Neural crest cell (in vitro differentiated cells): ENCODE measurements at places on chromosomes 7 and 10.

- H3K4me1 ChIP-seq = no peaks in the 10 kb centered on the region
- H3K27ac ChIP-seq = no peak overlapping the region
- DNase-seq = no peak
- no peaks in the 10 kb centered on the region for H3K27me3 ChIP-seq
- no peak overlapping the region for H3K4me3 ChIP-seq
Observed at GRCh38 chr7:114109721-114110120, 190.9 kb upstream of the PPP1R3A start.

- H3K4me3 ChIP-seq = peak overlapping the region; percentile 94
- peak overlapping the region; percentile 98 for H3K27ac ChIP-seq
- H3K27me3 ChIP-seq = no peaks in the 10 kb centered on the region
- no peak for DNase-seq
Observed at GRCh38 chr7:74174606-74175082, 488 bp downstream of the EIF4H start.

DNA sequence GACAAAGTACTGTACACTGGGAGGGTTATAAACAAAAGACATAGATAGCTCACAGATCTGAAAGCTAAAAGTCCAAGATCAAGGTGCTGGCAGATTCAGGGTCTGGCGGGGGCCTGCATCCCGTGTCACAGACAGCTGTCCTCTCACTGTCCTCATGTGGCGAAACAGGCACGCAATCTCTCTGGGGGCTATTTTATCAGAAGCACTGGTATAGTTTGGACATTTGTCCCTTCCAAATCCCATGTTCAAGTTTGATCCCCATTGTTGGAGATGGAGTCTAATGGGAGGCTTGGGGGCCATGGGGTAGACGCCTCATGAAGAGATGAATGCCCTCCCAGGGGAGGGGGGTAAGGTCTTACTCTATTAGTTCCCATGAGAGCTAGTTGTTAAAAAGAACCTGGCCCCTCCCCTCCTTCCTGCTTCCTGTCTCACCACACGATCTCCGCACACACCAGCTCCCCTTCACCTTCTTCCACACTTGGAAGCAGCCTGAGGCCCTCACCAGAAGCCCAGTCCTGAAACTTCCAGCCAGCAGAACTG, 72.5 kb upstream of the UCN3 start:
- no peak overlapping the region for H3K4me3 ChIP-seq
- H3K27ac ChIP-seq = peak overlapping the region; percentile 43
- H3K27me3 ChIP-seq = no peaks in the 10 kb centered on the region
- no peak for DNase-seq
- no peaks in the 10 kb centered on the region for H3K36me3 ChIP-seq
- peaks cover 26% of the 10 kb centered on the region for H3K4me1 ChIP-seq

- peak; percentile 89 for DNase-seq
- peaks cover 3% of the 10 kb centered on the region for H3K27me3 ChIP-seq
- no peaks in the 10 kb centered on the region for H3K36me3 ChIP-seq
- peak within 1 kb of the TSS; percentile 93 for H3K4me3 ChIP-seq
- H3K27ac ChIP-seq = peak within 1 kb of the TSS; percentile 94
Observed at GRCh38 chr10:102743588-102744373, at the start of gene WBP1L. Gene WBP1L, plus strand, starts transcription at chr10:102743948. Its CDS starts 106 bp downstream, at chr10:102744054.

GRCh38 chr10:7301006-7301778, 109.6 kb downstream of the SFMBT2 start:
- peaks cover 22% of the 10 kb centered on the region for H3K4me1 ChIP-seq
- H3K27me3 ChIP-seq = no peaks in the 10 kb centered on the region
- H3K27ac ChIP-seq = no peak overlapping the region

DNA sequence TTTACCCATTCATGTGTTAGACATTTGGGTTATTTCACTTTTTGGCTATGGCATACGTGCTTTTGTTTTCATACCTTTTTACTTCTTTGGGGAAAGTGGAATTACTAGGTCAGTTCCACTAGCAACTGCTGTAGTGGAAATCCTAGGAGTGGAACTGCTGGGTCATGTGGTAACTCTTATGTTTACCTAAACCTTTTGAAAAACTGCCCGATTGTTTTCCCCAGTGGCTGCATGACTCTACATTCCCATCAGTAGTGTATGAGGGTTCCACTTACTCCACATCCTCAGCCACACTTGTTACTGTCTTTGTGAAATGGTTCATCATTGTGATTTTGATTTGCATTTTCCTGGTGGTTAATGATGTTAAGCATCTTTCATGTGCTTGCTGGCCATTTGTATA, 82.3 kb downstream of the TAX1BP1 start:
- H3K36me3 ChIP-seq = no peaks in the 10 kb centered on the region
- H3K27ac ChIP-seq = no peak overlapping the region
- DNase-seq = no peak
- no peaks in the 10 kb centered on the region for H3K27me3 ChIP-seq
- H3K4me3 ChIP-seq = no peak overlapping the region
- no peaks in the 10 kb centered on the region for H3K4me1 ChIP-seq

- H3K4me3 ChIP-seq = no peak overlapping the region
- no peak for DNase-seq
- H3K36me3 ChIP-seq = no peaks in the 10 kb centered on the region
- no peaks in the 10 kb centered on the region for H3K27me3 ChIP-seq
- H3K4me1 ChIP-seq = no peaks in the 10 kb centered on the region
Observed at GRCh38 chr10:89428877-89429276, 14.5 kb downstream of the IFIT5 start.

DNA sequence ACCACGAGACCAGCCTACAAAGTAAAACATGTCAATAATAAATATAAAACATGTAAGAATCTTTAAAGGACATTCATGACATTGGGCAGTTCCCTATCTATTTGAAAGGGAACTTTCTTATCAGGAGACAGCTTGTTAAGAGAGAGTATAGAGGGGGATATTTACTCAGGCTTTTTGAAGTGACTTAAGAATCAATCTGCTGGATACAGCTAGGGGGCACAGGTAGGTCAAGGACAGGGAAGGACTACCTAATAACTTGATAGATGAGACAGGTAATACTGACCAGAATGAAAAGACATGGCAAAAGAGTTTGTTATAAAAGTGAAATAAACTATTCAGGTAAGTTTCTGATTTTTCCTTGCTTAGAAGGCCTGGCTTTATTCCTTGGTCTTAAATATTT, 21.8 kb upstream of the LRRD1 start:
- H3K4me3 ChIP-seq = no peak overlapping the region
- no peaks in the 10 kb centered on the region for H3K27me3 ChIP-seq
- no peak for DNase-seq
- H3K36me3 ChIP-seq = peaks cover 30% of the 10 kb centered on the region
- no peaks in the 10 kb centered on the region for H3K4me1 ChIP-seq

GRCh38 chr10:132156382-132156781, 30.4 kb upstream of the DPYSL4 start:
- H3K27me3 ChIP-seq = no peaks in the 10 kb centered on the region
- H3K4me3 ChIP-seq = no peak overlapping the region
- H3K36me3 ChIP-seq = no peaks in the 10 kb centered on the region
- H3K4me1 ChIP-seq = no peaks in the 10 kb centered on the region
- no peak for DNase-seq

GRCh38 chr7:93148144-93148543, at the start of gene SAMD9L:
Gene SAMD9L, minus strand, starts transcription at chr7:93148385. Its CDS starts 12,414 bp downstream, at chr7:93135971.
- DNase-seq = no peak
- H3K27me3 ChIP-seq = peaks cover 47% of the 10 kb centered on the region
- H3K4me1 ChIP-seq = no peaks in the 10 kb centered on the region
- no peak within 1 kb of the TSS for H3K27ac ChIP-seq
- H3K36me3 ChIP-seq = no peaks in the 10 kb centered on the region

- peaks cover 16% of the 10 kb centered on the region for H3K36me3 ChIP-seq
- no peak overlapping the region for H3K4me3 ChIP-seq
- no peak for DNase-seq
Observed at GRCh38 chr10:132606031-132606491, 68.5 kb downstream of the INPP5A start.

DNA sequence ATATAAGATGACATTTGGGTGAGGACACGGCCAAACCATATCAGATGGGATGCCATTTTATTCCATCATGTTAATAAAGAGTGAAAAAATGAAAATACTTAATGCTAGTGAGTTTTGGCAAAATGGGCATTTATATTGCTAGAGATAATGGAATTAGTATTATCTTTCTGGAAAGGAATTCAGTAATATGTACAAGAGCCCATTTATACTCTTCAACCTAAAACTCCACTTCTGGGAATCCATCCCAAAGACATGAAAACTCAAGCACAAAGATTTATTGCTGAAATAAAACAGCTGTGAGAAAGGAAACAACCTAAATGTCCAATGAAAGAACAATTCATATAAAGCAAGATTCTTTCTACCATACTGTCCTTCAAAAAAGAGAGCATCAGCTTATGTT, 96.0 kb upstream of the TMEM168 start:
- H3K4me1 ChIP-seq = no peaks in the 10 kb centered on the region
- peaks cover 15% of the 10 kb centered on the region for H3K36me3 ChIP-seq
- no peak for DNase-seq
- H3K4me3 ChIP-seq = no peak overlapping the region

DNA sequence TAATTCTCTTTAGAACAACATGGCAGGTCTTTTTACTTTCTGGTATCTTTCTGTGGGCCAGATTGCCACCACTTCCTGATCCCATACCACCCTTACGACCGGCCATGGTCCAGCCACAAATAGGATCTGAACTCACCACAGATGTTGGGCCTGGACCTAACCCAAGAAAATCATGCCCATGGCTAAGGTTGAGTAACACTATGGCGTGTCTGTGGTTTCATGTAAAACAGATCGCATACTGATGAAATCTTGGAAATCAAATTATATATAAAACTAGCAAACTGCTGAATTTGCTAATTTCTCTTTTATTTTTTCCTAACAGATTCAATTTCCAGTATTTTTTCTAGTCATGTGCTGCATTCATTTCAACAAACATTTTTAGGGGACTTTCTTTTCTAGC, 77.2 kb downstream of the CH25H start:
- H3K36me3 ChIP-seq = no peaks in the 10 kb centered on the region
- no peak overlapping the region for H3K4me3 ChIP-seq
- no peaks in the 10 kb centered on the region for H3K4me1 ChIP-seq
- no peak for DNase-seq

DNA sequence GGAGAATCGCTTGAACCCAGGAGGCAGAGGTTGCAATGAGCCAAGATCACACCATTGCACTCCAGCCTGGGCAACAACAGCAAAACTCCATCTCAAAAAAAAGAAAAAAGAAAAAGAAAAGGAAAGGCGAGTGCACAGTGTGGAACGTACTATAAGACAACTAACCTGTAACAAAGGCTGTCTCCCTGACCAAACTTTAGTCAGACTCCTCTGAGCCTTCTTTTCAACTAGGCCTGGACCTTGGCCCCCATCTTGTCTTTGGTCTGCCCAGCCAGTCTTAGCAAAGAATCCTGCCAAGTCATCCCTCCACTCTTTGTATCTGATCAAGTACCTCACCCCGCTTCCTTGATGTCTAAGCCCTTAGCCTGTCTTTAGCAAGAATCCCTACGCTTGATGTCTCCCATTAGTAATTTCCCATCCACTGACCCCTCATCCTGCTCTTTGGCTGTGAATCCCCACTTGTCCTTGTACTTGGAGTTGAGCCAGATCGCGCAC, 68.9 kb upstream of the KDM7A start:
- H3K27me3 ChIP-seq = no peaks in the 10 kb centered on the region
- H3K4me3 ChIP-seq = no peak overlapping the region
- H3K36me3 ChIP-seq = no peaks in the 10 kb centered on the region
- no peak overlapping the region for H3K27ac ChIP-seq

DNA sequence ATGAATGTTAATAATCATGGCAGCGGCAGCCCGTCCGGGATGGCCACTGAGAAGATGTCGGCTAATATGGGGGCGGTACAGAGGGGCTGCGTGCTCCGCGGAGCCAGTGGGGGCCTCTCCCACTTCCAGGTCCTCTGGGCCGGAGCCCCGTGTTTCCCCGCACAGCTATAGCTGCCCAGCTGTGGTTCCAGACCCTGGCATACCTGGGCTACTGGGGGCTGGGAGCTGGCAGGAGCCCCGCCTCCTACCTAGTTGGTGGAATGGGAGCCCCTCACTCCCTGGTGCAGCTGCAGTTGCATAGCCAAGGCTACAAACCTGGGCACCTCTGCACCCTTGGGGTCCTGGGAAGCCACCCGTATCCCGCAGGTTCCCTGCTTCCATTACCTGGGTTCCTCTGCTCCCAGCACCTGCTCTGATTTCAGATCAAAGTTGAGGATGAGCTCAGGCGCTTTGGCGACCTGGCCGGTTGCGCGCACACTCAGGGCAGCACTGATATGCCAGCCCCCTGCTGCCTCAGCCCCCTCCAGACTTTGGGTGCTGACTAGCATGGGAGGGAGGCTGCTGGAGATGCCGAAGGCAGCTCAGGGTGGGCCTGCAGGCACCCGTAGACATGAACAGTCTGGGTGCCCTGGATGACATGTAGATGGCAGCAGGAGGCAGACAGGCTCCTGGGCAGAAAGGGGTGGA, 236.5 kb upstream of the SEMA3D start:
- H3K27ac ChIP-seq = no peak overlapping the region
- H3K36me3 ChIP-seq = no peaks in the 10 kb centered on the region
- H3K27me3 ChIP-seq = no peaks in the 10 kb centered on the region
- DNase-seq = no peak

DNA sequence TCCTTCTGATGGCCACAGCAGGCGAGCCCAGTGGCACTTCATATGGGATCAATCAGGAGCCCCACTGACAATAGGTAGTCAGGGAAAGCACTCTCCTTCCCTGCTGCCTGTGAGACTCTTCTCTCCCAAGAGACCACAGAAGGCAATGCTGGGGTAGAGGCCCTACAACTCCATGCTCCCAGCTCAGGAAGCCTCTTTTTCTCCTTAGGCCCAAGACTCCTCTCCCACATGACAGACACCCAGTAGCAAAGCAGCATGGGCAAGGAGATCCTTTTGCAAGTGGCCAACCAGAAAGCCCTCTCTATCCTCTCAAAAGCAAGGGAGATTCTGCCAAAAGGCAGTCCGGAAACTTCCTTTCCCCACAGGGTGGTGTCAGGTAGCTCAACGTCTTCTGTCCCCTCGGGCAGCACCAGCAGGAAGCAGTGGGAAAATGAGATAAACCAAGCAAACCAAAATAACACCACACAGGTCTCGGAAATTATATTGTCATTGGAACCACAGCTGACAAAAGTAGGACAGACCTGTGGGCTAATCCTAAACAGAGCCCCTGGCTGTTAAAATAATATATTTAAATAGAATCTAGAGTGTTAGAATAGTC, 172.7 kb upstream of the GDF10 start:
- no peak overlapping the region for H3K4me3 ChIP-seq
- no peak for DNase-seq
- H3K27ac ChIP-seq = no peak overlapping the region
- no peaks in the 10 kb centered on the region for H3K36me3 ChIP-seq
- no peaks in the 10 kb centered on the region for H3K4me1 ChIP-seq

DNA sequence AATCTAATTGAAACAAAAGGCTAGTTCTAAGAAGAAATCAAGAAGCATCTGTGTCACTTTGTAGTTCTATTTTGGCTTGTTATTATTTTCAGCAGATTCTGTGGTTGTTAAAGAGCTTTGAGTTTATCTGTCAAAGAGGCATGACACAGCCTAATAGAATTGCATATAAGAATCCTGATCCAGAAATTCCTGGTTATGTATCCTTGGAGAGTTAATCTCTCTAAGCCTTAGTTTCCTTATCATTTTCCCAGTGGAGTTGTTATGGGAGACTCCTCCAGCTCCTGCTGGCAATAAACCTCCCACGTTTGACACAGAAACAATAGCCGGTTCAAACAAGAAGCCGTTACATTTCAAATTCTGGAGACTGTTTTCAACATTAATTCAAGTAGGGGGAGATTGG, 288.3 kb downstream of the SDHAF3 start:
- no peaks in the 10 kb centered on the region for H3K36me3 ChIP-seq
- DNase-seq = no peak
- H3K4me1 ChIP-seq = peaks cover 7% of the 10 kb centered on the region
- no peak overlapping the region for H3K27ac ChIP-seq
- peaks cover 7% of the 10 kb centered on the region for H3K27me3 ChIP-seq
